Stimulated activated CD4-positive, alpha-beta T cell treated with anti-CD3 and anti-CD28 coated beads, Interleukin-15, amount 100 ng/mL, for 48 hours (primary cell): ENCODE measurements at places on chromosomes 12 and 14.

DNA sequence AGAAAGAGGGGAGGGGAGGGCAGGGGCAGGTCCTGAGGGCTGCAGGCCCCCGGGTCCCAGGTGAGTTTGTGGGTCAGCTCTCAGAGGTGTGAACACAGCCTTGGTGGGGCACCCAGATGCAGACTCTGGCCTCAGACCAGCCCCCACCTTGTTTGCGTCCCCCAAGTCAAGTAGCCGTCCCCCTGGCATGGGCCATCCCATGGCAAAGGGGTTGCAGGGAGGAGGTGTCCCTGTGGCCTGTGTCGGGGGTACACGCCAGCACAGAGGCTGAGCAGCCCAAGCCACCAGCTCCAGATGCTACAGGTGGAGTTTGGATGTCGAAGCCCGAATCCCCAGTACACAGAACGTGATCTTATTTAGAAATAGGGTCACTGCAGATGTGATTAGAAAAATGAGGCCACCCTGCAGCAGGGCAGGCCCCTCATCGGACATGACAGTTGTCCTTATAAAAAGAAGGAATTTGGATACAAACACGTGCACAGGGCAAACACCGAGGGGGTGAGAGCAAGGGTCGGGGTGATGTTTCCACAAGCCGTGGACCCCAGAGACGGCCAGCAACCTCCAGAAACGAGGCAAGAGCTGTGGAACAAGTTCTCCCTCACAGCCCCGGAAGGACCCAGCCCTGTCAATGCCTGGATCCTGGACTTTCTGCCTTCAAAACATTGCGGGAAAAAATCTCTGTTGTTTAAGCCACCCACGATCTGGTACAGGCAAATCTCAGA lies 141.2 kb upstream of the C14orf180 start:
- no peak for DNase-seq

DNA sequence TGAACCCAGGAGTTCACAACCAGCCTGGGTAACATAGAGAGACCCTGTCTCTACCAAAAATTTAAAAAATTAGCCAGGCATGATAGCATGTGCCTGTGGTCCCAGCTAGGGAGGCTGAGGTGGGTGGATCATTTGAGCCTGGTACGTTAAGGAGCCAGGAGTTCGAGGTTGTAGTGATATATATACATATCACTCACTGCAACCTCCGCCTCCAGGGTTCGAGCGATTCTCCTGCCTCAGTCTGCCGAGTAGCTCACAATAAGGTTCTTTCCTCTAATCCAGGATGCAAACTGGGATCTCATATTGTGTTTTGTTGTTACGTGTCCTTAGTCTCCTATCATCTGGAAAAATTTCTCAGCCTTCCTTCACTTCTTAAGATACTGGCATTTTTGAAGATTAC lies 24.0 kb upstream of the GSC start:
- no peak for DNase-seq

DNA sequence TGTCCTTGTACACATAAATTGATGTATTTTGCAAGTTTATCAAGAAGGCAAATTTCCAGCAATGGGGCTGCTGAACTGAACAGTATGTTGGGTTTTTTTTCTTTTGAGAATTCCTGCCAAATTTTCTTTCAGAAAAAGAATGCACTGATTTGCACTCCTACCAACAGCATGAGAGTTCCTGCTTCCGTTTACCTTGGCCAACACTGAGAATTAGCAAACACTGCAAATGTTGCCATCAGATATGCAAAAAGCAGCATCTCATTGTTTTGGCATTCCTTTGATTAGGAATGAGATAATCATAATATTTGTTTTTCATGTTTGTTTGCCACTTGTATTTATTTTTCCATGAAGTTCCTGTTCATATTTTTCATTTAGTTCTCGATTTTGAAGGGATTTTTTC lies 82.4 kb downstream of the RTN1 start:
- no peak for DNase-seq

GRCh38 chr12:47110011-47110541 lies 30.3 kb upstream of the AMIGO2 start:
- no peak for DNase-seq

DNA sequence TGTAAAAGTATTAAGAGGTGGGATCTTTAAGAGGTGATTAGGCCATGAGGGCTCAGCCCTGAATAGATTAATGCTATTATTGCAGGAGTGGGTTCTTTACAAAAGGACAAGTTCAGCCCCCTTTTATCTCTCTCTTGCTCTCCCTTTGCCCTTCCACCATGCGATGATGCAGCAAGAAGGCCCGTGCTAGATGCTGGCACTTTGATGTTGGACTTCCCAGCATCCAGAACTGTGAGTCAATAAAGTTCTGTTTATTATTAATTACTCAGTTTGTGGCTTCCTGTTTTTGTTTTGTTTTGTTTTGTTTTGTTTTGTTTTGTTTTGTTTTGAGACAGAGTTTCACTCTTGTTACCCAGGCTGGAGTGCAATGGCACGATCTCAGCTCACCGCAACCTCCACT lies 10.1 kb downstream of the RNASE1 start:
- DNase-seq = no peak

- no peak for DNase-seq
These were observed 32.8 kb downstream of the FBRSL1 start for GRCh38 chr12:132522592-132523380.

GRCh38 chr14:34665785-34666435 lies 36.0 kb upstream of the SNX6 start:
- no peak for DNase-seq

DNA sequence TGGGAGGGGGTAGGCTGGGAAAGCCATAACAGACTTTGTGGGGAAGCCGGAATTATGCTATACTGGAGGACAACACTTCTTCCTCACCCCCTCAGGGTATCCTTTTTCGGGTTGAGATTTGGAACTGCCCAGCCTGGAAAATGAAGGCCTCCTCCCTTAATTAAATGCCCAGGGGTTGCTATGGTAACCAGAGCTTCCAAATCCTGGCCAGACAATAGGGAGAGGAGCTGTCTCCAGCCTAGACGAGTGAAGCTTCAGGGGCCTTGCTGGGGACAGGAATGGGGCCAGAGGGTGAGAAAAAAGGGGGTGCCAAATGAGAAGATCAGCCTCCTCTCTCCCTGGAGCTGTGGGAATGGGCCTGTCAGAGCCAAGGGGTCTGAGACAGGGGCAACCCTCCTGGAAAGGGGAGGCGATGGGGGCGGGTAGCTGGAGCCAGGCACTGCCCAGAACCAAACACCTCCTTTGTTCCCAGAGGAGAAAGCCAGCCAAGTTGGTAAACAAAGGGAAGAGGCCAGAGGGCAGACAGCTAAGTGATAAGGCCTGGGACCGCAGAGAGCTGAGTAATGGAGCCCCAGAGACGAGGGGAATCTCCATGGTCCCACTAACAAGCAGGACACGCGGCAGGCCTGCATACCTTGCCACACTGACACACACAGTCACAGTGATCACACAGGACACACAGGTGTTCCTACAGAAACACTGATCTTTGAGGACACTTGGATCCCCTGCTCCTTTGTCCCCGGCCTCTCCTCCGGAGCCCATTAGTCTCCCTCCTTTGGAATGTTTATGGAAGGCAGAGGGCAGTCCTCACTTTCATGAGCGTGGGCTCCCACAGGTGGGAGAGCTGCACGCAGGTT lies 17.9 kb upstream of the RND1 start:
- DNase-seq = no peak

GRCh38 chr12:124902916-124903315 lies 11.5 kb downstream of the UBC start:
- DNase-seq = no peak

DNA sequence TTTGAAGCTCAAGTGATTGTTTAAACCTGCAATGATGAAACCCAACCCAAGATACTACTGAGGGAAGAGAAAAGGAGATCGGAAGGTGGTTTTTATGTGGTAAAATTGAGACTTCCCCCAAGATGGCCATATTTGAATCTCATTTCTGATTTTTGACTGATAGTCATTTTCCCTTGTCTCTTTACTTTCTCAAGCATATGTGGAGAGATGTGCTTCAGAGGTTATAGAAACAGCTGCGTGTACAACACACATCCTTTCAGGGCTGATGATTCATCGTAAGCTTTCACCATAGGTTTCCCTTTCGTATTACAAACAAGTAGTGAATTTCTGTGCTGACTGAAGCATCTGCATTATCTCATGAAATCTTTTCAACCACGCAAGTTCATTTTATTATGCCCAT lies 276.2 kb downstream of the EMP1 start:
- DNase-seq = no peak

GRCh38 chr12:132190012-132190755 lies 45.9 kb downstream of the NOC4L start:
- DNase-seq = no peak

DNA sequence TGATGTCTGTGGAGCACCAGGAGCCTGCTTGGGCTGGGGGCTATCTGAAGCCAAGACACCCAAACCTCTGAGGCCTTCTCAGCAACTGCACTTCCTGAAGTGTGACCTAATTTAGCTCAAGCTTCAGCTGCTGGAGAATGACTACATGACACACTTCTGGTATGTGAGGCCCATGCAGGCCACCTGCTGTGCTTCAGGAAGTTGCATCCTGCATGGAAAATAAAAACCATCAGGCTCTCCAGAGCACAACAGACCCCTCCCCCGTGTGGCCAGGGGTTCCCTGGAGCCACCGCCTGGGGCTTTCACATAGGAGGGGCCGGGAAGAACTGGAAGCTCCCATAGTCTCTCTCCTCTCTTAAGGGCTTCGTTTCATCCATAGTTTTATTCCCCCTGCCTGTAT lies 217.7 kb downstream of the SLC15A4 start:
- DNase-seq = no peak

DNA sequence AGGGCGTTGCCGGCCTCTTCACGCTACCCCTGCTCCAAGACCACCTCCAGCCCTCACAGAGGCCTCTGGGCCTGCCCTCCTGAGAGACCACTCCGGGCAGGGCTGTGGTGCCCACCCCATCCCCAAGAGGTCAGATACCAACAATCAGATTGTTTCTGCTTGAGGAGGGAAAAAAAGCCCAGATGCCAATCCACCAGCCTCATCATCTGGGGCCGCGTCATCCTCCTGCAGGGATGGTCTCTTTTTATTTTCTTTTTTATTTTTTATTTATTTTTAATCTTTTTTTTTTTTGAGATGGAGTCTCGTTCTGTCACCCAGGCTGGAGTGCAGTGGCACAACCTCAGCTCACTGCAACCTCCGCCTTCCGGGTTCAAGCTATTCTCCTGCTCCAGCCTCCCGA lies 93.4 kb downstream of the FBXL14 start:
- DNase-seq = no peak

DNA sequence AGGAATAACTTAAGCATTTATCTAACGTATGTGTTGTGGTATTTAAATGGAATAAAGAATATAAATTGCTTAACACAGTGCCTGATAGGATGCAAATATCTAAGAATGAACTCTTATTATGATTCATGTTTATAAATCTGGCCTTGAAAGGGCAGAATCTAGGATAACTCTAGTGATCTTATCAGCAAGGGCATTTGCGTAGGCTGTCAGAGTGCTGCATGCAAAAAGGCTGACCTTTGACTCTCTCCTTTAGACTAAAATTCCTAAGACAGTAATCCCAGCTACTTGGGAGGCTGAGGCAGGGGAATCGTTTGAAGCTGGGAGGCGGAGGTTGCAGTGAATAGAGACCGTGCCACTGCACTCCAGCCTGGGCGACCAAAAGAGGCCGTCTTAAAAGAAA lies 31.3 kb upstream of the ANP32D start:
- no peak for DNase-seq
